Stimulated activated CD4-positive, alpha-beta T cell treated with anti-CD3 and anti-CD28 coated beads, Interleukin-1b, Interleukin-23, amount 100 ng/mL, for 1 hour (primary cell): ENCODE measurements at places on chromosomes 4 and X.

- DNase-seq = no peak
Observed at GRCh38 chr4:133720001-133720400, 481.6 kb downstream of the PABPC4L start.

DNA sequence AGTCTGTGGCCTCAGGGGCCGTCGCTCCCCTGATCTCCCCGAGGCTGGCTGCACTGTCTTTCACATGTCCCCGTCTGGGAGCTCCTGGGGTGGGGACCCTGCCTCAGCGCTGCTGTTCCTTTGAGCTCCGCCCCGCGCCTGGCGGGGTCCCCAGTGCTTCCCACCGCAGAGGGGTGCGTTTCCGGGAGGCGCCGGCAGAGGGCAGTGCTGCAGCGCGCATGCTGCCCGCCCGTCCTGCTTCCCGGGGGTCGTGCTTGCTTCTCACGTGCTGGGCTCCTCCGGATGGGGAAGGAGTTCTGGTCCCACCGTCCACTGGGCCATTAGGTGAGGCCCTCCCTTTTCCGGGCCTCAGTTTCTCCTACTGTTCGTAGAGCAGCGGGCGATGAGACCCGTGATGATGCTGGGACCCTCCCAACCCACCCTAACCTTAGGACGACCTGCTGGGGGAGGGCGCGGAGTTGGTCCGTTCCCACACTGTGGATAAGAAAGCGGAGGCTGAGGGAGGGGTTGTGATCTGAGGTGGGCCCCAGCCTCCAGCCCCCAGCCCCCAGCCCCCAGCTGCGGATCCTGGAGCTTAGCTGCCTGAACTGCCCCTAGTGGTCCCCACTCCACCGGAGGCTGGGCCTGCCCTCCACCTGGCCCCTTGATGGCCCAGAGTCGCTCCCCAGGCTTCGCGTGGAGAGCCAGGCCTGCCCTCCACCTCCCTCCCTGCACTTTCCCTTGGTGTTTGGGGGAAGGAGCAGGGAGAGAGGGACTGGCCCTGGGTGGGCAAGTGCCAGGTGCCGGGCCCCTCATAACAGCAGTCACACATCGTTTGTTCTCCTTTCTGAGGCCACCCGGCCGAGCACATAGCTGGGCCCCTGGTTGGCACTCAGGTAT lies 15.3 kb downstream of the CPZ start:
- peak; percentile 26 for DNase-seq

DNA sequence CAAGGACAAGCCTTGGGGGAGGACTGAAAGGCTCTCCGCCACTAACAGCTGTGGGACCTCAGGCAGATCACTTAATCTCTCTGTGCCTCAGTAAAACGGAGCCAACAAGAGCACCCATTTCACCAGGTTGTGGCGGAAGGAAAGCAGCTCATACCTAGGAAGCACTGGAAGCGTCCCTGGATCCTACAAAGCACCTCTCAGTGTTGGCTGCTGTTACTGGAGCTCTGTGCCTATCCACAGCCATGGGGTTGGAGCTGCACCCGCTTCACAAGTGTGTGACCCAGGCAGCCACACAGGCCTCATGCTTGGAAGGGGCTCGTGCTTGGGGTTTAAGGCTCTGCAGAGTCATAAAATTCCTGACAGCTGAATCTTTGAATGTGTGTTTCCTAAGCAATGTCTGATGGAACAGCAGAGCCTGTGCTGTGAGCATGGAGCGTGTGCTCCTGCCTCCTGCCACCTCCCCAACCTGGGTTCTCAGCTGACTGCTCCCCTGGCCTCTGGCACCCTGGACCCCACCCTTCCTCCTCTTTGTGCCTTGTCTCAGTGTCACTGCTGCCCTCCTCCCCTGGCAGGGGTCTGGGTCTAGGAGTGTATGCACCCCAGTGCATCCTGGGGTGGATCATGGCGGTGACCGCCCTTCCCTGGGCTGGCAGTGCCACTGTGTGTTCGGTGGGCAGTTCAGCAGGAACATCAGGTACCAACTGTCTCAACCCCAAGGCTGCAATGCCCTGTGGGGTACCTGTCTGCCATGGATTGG lies 14.4 kb upstream of the MAN2B2 start:
- DNase-seq = no peak

DNA sequence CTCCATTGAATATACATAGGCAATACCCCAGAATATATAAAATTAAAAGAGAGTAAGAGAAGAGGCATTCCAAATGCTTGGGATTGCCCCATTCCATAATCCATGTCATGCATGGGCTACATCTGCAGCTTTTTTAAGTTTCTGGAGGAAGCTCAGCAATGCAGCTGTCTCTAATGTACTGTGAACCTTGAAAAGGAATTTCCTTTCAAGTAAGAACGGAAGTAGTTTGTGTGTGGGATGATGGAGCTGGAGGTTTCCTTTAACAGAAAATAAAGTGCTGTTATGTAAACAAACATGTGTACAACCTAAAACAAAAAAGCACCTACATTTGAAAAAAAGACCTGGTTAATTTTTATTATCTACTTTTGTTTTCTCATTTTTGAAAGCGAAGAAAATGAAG lies 303.5 kb downstream of the BMPR1B start:
- no peak for DNase-seq

GRCh38 chr4:74308215-74308614 lies at the start of gene EPGN:
EPGN (plus strand) TSS chr4:74308470; CDS start chr4:74308534, 64 bp downstream.
- no peak for DNase-seq

GRCh38 chr4:125070861-125071260 lies 243.9 kb upstream of the FAT4 start:
- DNase-seq = no peak

GRCh38 chr4:79209081-79209480 lies 116.8 kb downstream of the NAA11 start:
- no peak for DNase-seq

- peak; percentile 71 for DNase-seq
Observed at GRCh38 chr4:2041239-2042130, 17.6 kb upstream of the NAT8L start.

DNA sequence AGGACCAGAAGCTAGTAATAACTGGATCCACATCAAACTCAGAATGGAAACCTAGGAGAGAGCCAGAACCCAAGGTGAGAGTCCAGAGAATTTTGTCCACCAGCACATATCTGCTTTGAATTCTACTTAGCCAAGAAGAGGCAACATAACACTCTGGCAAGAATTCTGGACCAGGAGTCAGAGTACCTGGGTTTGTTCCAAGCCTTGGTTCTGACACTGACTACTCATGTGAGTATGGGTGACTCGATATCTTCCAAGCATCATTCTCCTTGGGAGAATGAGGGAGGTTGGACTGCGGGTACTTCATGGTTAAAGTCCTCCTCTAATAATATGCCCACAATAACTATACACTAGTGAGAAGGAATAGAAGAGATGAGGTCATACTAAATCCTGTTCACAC lies 144.0 kb upstream of the JADE1 start:
- DNase-seq = no peak

GRCh38 chrX:120559804-120560203 lies 958 bp downstream of the CUL4B start:
- no peak for DNase-seq

DNA sequence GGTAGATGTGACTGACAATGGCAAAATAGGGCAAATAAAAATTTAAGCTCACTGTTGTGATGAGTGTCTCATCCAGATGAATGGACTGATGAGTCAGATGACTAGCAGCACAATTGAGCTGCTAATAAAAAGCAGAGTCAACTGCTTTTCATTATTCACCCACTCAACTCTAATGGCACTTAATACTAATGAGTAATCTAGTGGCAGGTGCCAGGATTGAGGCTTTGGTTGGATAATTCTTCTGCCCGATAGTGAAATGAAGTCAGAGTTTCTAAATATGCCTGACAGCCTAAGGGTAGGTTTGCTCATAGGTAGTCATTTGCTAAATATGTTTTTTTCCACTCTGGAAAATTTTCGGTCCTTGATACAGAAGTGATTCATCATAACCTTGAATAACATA lies 10.4 kb downstream of the OGT start:
- no peak for DNase-seq

- DNase-seq = peak; percentile 35
Observed at GRCh38 chrX:120213438-120214265, 37.0 kb upstream of the ZBTB33 start.

- no peak for DNase-seq
Observed at GRCh38 chr4:24433515-24434214, 150.7 kb downstream of the DHX15 start.

DNA sequence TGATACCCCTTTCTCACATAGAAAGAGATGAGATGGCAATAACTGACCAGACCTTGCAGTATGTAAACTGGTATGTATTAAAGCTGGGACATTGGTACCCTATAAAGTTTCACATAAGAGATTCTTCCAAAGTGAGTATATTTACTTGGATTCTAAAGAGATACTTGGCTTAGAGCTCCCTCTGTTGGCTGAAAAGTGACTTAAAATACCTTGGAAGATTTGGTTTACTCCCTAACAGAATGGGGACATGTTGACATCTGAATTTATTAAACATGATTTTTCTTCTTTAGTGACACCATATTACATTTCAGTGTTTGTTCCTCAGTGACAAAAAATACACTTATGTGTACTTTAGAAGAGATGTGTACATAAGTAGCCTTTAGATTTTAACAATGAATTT lies 47.9 kb upstream of the RGN start:
- DNase-seq = no peak

- DNase-seq = no peak
Observed at GRCh38 chr4:3305610-3306371, 13.0 kb downstream of the RGS12 start.

- no peak for DNase-seq
Observed at GRCh38 chr4:61375301-61375700, 175.2 kb downstream of the ADGRL3 start.

DNA sequence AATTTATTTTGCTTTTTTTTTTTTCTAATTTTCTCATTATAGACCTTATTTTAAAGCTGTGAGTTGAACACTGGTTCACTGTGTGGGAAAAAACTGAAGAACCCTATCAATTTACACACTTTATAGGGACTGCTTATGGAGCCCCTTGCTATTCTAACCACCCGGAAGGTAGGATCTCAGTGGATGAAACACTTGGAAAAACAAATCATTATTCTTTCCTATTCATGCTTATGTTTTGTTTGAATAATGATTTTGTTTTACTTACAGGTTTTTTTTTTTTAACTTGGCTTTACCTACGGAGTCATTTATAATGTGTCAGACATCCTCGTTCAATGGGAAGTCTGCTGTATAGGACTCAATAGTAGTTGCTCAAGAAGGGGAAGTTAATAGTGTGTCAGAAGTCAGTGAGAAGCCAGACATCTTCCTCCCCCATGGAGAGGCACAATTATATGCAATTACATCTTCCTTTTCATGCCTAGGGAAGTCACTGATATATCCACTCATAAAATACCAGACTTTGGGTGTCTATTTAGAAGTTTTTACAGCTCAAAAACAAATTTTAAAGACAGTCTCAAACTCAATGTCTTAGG lies 113.2 kb downstream of the ARSF start:
- no peak for DNase-seq

- no peak for DNase-seq
Observed at GRCh38 chrX:150763810-150764209, 70.6 kb downstream of the MTMR1 start.

- DNase-seq = no peak
Observed at GRCh38 chr4:138202686-138203085, 39.5 kb downstream of the SLC7A11 start.

DNA sequence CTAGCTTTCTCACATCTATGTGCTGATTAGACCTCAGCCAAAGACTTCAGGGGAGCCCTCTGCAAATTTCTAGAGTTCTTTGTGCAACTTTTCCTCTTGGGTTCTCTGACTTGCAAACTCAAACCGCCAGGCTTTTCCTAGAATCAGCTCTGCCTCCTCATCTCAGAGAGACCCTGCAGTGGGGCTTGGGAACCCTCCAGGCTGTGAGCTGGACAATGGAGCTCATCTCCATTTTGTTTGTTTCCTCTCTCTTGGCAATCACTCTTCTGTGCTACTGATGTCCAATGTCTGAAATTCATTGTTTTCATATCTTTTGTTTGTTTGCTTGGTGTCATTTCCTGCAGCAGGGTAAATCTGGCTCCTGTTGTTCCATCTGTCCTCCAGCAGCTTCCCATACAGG lies 33.0 kb downstream of the GYPB start:
- DNase-seq = no peak

- no peak for DNase-seq
Observed at GRCh38 chr4:39472396-39472795, 13.5 kb downstream of the LIAS start.

GRCh38 chrX:145856181-145856580 lies 38.6 kb downstream of the SLITRK2 start:
- DNase-seq = no peak

DNA sequence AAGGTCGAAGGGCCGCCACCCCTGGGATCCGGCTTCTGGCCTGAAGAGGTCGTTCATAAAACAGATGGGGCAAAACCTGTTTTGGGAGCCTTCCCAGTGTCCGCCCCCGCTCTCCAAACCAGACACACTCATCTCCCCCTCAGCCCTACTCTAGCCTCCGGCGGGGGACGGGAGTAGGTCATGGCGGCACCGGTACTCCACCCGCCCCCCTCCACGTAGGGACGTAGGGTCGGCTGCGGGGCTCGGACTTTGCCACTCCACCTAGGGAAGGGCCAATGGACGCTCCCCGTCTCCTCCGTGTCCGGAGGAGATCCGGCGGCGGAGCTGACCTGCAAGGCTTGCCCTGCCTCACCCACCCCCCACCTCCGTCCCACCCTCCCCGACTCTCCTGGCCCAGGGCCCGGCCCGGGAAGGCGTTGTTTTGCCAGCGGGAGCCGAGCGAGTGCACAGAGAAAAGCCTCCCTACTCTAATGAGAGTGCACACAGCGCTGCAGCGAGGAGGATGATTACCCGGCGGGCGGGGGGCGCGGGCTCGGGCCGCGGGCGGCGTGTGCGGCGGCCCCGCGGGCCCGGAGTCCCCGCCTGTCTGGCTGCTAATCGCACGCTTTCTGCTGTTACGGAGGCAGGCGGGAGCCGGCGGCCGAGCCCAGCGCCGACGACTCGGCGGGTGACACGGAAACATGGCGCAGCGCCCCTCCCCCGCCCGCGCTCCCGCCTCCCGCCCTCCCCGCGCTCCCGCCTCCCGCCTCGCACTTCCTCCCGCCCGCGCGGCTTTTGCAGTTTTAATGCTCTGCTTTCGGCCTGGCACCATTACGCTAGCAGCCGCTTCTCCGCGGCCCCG lies 8.3 kb upstream of the BCOR start:
- DNase-seq = no peak

- no peak for DNase-seq
Observed at GRCh38 chr4:81921751-81922159, 450.0 kb upstream of the RASGEF1B start.

DNA sequence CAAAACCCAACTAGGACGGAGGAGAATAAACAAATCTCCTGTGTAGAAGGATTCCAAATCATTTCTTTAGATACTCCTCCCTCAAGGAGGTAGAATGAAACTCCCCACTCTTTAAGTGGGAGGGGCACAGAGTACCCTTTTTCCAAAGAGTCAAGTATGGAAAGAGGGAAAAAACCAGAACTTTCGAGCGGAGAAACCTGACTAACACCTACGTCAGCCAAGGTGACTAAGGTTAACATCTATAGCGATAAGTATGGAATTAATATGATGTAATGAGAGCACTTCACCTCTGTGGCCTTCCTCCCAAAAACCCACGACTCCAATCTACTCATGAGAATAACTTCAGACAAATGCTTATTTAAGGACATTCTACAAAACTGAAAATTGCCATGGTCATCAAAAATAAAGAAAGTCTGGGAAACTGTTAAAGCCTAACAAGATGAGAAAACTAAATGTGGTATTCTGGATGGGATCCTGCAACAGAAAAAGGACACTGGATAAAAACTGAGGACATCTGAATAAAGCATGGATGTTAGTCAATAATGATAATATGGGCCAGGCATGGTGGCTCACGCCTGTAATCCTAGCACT lies 157.0 kb upstream of the MAP3K15 start:
- no peak for DNase-seq

- no peak for DNase-seq
Observed at GRCh38 chr4:83858131-83858530, 322.2 kb downstream of the GPAT3 start.
